ENCODE measurements at places on chromosomes 4 and X.

DNA sequence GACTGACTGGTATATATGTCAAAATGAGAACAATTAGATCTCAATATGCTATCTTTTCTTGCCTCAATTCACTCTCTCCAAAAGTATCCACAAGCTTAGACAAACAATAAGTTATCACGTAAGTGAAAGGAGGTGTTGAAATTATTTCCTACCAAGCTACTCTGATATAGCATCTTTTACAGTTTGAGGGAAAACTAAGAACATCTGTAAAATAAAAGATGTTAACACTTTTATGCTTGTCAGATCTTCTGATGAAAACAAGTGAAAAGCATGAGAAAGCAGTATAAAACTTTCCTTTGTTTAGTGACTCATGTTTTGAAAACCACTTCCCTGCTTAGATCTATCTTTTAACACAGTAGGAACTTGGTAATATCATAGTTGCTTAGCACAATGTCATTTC is 8.4 kb upstream of the MAB21L2 start:
- DNase-seq, result no peak

DNA sequence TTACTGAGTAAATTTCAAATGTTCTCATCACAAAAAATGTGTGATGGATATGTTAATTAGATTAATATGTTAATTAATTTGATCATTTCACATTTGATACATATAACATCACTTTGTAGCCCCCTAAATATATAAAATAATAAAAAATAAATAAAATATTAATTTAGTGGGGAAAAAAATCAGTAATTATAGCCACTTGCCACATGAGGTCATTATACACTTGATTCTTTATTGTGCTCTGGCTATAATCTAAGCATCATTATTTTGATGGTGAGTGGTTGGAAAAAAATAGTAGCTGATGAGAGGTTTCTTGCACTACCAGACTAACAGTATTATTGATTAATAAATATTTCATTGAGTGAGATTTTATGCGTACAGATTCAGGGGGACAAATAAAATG is 57.4 kb downstream of the DCK start:
- DNase-seq, result no peak

DNA sequence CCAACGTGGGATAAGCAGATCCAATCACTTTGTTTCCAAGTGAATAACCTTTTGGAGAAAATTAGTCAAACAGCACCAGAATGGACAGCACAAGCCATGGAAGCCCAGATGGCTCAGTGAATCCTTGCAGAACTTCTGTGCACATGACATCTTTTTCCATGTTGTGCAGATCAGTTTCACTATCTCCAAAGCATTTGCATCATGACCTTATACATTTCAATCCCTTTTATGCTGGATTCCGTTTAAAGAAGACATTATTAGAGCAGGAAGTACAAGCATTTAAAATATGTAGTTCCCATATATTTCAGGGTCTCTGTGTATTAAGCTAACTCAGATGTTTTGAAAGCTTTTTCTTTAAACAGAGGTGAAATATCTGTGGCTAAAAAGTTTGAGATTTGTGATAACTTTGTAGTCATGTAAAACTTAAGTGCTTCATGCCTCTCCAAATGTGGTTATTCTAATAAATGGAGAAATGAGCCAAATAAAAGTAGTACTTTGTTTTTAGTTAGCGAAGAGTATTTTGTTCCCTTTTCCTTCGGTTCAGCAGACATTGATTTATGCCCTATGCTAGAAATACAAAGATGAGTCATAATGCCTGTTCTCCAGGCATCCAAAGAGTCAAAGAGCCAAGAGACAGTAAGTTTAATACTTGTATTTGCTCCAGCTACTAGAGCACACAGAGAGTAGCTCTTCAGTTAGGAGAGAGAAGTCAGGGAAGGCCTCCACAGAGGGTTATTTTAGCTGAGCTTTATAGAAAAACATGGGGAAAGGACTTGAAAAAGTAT is 39.0 kb downstream of the PLAC8 start:
- DNase-seq, result no peak

DNA sequence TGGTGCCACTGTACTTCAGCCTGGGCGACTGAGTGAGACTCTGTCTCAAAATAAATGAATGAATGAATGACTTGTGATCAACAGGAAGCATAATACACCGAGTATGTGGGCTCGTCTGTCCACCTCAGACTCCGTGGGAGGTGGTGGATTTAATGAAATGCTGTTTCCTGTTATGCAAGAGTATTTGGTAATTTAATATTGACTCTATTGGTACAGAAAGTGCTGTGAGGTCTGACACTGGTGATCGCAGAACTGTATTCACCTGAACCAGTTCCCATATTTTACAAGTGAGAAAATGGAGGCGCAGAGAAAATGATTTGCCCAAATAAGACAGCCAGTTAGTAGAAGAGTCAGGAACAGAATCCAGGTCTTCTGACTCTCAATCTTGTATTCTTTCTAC is 423.3 kb downstream of the RAPGEF2 start:
- no peak for DNase-seq

DNA sequence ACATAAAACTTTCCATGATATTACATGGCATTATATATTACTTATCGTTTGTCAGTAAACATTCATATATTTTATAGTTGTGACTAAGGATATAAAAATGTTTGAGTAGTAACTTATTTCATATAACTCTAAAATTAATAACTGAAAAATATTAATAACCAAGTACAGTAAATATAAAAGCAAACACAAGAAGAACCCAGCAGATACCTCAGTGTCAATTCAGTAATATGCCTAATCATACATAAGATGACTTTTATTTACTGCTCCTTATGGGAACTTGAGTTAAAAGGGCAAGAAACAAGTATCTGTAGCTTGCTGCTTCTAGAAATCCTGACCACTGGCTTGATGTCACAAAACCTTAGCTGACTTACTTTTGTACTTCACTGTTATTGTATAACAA is 28.4 kb upstream of the MAPK10 start:
- no peak for DNase-seq

DNA sequence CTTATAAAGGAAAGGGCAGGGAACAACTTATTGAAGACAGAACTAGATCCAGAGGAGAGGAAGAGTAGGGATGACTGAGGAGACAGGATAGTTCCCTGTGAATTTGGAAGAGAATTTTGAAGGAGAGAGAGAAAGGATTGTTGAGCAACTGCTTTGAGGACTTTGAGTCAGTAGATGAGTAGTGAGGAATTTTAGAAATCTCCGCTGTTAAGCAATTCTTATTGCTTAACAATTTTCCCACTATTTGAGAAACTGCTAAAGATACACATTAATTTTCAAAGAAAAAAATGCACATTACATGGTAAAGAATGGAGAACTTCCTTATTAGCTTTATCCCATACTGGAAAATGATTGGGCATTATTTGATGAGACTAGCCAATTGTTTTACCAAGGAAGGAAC is 116.3 kb upstream of the NRK start:
- DNase-seq, result no peak

GRCh38 chr4:83284193-83285054 is at the start of gene COQ2:
Gene COQ2 (minus strand): TSS chr4:83284798. CDS start chr4:83284764, 34 bp downstream.
- peak; percentile 95 for DNase-seq

DNA sequence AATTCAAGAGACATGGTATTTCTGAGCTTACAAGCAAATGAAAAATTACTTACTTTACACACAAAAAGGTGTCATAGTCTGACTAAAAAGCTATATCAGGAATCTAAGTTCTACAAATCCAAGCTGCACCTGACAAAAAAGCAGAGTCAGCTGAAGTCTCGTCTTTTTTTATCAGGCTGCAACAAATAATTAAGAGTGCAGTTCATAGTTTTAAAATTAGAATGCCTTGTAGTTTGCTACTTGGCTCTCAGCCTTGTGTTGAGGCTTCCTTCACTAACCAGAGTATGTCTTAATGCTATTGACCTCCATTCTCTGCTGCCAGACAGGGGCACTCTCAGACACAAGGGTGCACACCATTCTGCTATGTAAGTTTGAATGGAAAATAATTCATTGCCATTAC is 940.7 kb downstream of the PCDH7 start:
- no peak for DNase-seq

- no peak for DNase-seq
These were observed 134.1 kb downstream of the SLC4A4 start for GRCh38 chr4:71472946-71473345.

GRCh38 chr4:17665346-17665745 is 50.9 kb downstream of the MED28 start:
- no peak for DNase-seq

GRCh38 chr4:66372706-66373105 is 702.4 kb upstream of the EPHA5 start:
- DNase-seq, result no peak

- DNase-seq, result no peak
These were observed 736.5 kb upstream of the FTHL17 start for GRCh38 chrX:31808357-31808756.

GRCh38 chrX:105975382-105975781 is 63.1 kb downstream of the SERPINA7 start:
- DNase-seq, result no peak

DNA sequence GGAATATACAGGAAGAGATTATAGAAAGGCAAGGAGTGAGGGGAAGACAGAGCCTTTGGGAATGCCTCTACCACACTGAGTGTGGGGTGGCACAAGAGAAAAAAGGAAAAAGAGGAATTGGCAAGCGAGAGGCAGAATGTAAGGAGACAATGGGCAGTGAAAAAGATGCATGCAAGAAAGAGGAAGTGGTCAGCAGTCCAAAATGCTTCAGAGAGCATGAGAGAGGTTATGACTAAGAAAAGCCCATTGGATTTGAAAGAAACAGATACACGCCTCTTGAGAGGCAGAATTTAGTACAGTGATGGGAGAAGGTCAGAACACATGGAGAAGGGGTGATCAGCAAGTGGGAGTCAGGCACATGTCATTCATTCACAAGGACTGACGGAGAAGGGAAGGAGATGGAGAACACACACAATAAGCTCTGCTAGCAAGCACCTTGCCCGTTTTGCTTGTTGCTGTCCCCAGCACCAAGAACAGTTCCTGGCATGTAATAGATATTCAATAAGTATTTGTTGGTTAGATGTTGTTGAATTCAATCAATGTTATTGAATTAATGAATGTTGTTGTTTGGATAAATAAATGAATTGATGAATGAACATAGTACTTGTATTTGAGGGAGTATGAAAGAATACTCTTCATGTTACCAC is 6.3 kb downstream of the DCHS2 start:
- DNase-seq, result no peak

GRCh38 chr4:148288448-148288847 is 153.8 kb downstream of the NR3C2 start:
- DNase-seq, result no peak

GRCh38 chr4:134313591-134313990 is 112.0 kb upstream of the PABPC4L start:
- DNase-seq, result no peak

- no peak for DNase-seq
These were observed 5.3 kb downstream of the SLAIN2 start for GRCh38 chr4:48346594-48346993.

GRCh38 chr4:20253735-20254409 is 2.2 kb downstream of the SLIT2 start:
- DNase-seq, result no peak

- DNase-seq, result no peak
These were observed 146.1 kb downstream of the DCTD start for GRCh38 chr4:182770996-182771514.

DNA sequence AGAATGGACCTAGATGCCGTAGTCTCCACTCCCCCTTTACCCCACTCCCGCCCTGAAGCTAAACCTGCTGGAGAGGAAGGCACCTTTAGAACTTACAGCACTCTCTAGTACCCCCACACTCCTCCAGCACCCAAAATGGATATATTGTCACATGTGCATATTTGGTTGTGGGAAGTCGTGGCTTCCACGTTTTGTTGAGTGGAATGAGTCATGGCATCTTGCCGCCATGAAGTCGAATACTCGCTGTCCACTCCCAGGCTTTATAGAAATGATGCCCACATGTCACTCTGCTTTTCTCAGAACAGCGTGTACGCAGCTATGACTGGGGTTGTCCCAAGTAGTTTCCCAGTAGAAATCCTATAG is 545 bp downstream of the ABCE1 start:
- DNase-seq, result peak; percentile 22

GRCh38 chrX:98067611-98068010 is 1183.9 kb downstream of the RPA4 start:
- no peak for DNase-seq

DNA sequence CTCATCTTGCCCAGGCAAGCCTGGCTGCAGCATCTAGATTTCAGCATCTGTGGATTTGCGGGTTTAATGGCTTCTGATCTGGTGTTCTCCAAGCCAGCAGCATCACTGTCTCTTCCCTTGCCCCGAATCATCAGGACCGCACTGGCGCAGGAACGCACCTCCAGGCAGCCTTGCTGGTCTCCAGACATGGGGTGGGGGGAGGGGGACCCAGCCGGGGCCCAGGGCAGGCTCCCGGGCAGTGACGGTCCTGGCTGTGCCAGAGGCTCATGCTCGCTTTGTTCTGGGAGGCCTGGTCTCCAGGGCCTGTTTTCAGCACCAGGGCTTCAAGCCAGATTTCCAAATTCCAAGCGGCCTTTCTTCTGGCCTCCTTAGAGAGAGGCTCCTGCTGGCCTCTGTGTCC is 4.9 kb downstream of the CFAP99 start:
- no peak for DNase-seq

DNA sequence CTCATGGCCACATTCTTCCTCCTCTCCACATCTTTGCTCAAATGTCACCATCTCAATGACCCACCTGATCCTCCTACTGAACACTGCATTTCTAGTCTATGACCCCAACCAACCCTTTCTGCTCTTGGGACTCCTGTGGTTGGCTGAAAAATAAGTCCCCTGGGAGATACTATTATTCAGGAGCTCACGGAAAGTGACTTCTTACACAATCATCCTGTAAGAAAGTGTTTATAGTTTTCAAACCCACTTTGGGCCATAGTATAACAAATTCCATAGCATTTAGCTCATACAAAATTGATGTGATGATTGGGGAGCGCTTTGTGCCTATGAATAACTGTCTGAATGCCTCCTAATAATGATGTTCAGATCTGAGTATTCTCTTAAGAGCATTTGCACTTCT is 161.4 kb upstream of the HS3ST1 start:
- DNase-seq, result no peak

- no peak for DNase-seq
These were observed 212.7 kb upstream of the TBL1X start for GRCh38 chrX:9252182-9252581.

DNA sequence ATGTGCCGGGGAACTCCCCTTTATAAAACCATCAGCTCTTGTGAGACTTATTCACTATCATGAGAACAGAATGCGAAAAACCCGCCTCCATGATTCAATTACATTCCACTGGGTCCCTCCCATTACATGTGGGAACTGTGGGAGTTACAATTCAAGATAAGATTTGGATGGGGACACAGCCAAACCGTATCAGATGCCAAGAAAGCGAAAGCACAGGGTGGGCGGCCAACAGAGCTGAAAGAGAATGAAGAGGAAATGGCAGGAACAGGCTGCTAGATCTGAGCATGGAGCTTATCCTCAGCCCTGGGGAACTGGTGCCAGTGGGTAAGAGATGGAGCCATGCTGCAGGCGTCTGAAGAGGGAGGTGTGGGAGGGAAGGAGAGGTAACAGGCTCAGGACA is 117.7 kb upstream of the PNPLA4 start:
- no peak for DNase-seq

DNA sequence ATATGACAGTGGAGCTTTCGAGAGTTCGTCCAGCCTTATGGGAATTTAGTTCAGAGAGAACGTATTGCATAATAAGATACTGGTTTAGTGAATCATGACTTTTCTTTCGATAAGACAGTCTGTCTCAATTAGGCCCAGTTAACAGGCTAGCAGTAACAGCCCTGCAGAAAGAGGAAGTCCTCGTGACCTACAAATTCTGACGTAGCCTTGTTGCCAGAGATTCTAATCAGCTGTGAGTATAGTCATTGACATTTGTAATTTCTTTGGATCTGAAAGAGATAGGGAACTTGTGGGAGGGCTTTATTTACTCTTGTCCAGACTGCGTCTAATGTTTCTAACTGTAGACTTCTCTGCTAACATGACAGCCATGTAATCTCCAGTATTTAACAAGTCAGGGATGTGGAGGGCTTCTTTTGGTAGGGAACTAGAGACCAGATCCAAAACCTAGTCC is 15.8 kb downstream of the ART3 start:
- no peak for DNase-seq

Data from activated T-cell treated with anti-CD3 and anti-CD28 coated beads for 1 hour (primary cell).